A549 treated with CpdA at 1 μM for 4 hours (cell line): ENCODE measurements at places on chromosomes 11 and 22. TPM values are rescaled to one million over a fixed set of nuclear protein-coding genes. Genes with fewer than 3 reads are reported as not detected.

The TRPM5 gene
- total RNA-seq = not detected in 5 replicates

The FAT3 gene
- total RNA-seq = 0.13 to 0.90 TPM (median 0.84 TPM) in 5 replicates

The SELENOM gene
- 65.4 to 80.2 TPM (median 77.0 TPM) in 5 replicates for total RNA-seq

The CHKA gene
- total RNA-seq = 26.7 to 30.3 TPM (median 27.4 TPM) in 5 replicates

The RAB38 gene
- total RNA-seq = 0.71 to 1.5 TPM (median 0.93 TPM) in 5 replicates

The YWHAH gene
- total RNA-seq = 124 to 141 TPM (median 131 TPM) in 5 replicates

The OVCH2 gene
- total RNA-seq = not detected in 5 replicates

The SYT13 gene
- 7.2 to 9.1 TPM (median 8.4 TPM) in 5 replicates for total RNA-seq

The MYEOV gene
- 99.6 to 113 TPM (median 112 TPM) in 5 replicates for total RNA-seq

The CBY1 gene
- 13.7 to 17.4 TPM (median 15.3 TPM) in 5 replicates for total RNA-seq

The GCAT gene
- 2.4 to 4.0 TPM (median 3.0 TPM) in 5 replicates for total RNA-seq

The C2CD3 gene
- total RNA-seq = 16.8 to 19.1 TPM (median 17.2 TPM) in 5 replicates

The BRSK2 gene
- total RNA-seq = 4.3 to 7.7 TPM (median 7.0 TPM) in 5 replicates

The GALNT18 gene
- 17.3 to 19.5 TPM (median 18.4 TPM) in 5 replicates for total RNA-seq

The ZNF195 gene
- 17.8 to 20.8 TPM (median 19.9 TPM) in 5 replicates for total RNA-seq

The CDC42BPG gene
- total RNA-seq = 1.4 to 1.8 TPM (median 1.6 TPM) in 5 replicates

The CBLIF gene
- total RNA-seq = not detected in 5 replicates

The OLFML1 gene
- total RNA-seq = 0.02 TPM in 1 of 5 replicates, not detected in the others
